Lower leg skin (tissue), 4 donors: ENCODE measurements at places on chromosomes 5 and 9.

DNA sequence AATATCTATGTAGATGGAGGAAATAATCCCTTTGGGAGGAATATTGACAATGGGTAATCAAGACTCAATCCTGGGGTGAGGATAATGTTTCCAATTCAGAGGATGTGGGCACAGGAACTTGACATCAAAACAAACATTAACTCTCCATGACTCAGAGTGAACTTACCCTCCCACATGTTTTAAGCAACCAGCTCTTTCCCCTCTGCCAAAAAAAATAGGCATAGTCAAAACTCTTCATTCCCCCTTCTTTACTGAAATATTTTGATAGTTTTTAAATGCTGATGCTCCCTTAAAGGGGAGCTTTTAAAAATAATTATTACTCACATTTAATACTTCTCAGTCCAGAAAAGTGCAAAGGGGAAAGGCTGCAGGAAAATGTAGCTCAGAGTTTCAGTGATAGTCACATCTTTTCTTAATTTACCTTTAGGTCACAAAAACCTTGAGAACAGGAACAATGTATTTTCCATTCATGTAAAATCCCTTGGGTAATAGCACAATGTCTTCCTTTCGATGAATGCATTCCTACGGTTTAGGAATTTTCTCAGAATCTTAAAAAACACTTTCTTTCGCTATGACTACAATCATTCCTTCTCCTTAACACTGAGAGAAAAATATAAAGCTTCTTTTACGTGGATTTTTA lies 298.4 kb upstream of the GRAMD2B start:
- no peak for DNase-seq

- DNase-seq: no peak
Measured at GRCh38 chr5:172407241-172407691, 47.1 kb downstream of the SH3PXD2B start.

GRCh38 chr5:136064510-136064909 lies 35.7 kb downstream of the TGFBI start:
- peak; percentile 70 for DNase-seq

DNA sequence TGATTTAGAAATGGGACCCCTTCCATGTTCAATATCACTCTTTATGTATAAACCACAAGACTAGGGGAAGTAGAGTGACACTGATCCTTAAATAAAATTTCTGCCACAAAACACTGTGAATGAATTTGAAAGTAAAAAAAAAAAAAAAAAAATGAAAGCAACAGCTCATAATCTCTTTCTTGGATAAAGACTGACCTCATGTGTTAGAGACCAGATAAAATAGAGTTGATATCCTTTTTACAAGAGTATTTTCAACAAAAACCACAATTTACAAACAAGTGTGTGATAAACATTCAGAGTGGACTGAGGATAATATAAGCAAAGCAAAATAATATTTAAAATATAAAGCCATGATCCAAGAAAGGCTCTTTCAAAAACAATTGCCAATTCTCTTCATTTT lies 180.2 kb downstream of the FBXL17 start:
- no peak for DNase-seq

DNA sequence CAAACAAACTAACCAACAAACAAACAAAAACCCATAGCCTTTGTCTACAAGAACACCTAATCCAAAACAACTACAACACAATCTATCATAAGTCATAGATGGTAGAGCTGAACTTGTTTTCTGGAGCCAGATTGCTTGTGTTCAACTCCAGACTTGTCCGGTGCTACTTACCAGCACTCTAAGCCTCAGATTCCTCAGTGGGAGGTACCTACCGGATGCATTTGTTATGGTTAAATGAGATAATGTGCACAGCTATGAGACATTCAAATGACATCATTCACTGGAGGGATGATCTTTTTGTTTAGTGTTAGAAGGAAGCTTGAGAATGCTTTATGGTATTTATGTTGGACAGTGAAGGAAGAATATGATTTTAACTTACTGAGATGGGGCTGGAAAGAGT lies 592.9 kb upstream of the C9orf72 start:
- no peak for DNase-seq

- DNase-seq: no peak
Measured at GRCh38 chr9:101270302-101270701, 114.5 kb downstream of the BAAT start.

DNA sequence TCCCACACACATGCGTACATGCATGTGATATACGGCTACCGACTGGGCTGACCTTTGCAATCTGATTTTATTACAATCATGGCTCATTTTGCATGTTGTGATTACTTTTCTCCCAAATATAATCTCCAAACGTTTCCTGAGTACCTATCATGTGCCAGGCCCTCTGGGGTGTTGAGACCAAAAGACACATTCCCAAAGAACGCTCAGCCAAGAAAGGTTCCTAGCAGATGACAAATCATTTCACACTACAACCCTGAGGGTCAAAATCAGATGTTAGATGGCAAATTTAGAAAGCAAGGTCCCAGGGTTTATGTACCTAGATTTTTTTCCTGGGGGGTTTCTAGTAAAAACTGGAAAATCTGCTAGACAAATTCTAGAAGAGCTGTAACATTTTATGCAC lies 32.4 kb upstream of the SLC25A51 start:
- no peak for DNase-seq

DNA sequence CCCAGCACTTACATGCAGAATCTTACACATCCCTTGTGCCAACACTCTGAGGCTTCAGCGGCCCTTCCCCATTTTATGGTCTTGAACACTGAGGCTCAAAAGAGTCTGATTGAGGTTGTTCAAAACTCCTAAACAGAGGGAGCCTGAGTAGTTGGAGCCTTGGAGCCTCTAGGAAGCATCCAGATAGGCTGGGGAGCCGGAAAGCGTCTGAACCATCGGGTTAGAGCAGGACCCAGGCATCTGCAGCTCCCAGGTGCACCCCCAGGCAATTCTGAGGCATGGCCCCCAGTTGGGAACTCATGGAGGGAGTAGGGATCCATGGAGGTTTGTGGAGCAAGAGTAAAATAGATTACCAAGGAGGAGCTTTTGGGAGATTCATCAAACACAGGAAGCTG lies 3.8 kb downstream of the OLFML2A start:
- DNase-seq: no peak

- no peak for DNase-seq
Measured at GRCh38 chr9:21171351-21171750, 4.9 kb upstream of the IFNA21 start.

GRCh38 chr5:115494570-115495289 lies 49.8 kb downstream of the FEM1C start:
- DNase-seq: no peak

DNA sequence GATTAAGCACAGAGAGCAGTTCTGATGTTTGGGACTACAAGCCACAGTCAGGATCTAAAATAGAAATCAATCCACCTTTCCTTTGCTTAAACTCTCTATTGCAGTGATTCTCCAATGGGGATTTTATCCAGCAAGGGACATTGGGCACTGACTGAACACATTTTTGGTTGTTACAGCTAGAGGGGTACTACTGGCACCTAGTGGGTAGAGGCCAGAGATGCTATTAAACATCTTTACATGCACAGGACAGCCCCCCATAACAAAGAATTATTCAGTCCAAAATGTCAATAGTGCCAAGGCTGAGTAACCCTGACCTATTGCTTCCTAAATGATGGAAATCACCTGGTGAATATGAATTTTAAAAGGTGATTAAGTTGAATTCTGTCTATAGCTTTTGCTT lies 12.0 kb downstream of the ZNF622 start:
- no peak for DNase-seq

DNA sequence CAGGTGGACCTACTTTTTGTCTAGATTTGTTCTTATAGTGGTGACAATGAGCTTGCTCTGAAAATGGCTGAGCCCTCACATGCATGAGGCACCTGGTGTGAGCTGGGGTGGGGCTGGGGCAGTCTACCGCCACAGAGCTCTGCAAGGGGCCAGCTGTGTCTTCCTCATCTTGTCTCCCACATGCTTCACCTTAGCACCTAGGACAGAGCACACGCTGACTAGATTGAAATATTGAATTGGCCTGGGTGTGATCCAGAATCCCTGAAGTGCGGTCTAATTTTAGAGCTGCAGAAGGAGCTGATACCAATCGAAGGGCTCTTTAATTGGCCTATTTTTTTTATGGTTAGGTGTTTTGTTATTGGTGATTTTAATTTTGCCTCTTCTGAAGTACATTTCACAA lies 126.1 kb upstream of the NFIB start:
- no peak for DNase-seq

DNA sequence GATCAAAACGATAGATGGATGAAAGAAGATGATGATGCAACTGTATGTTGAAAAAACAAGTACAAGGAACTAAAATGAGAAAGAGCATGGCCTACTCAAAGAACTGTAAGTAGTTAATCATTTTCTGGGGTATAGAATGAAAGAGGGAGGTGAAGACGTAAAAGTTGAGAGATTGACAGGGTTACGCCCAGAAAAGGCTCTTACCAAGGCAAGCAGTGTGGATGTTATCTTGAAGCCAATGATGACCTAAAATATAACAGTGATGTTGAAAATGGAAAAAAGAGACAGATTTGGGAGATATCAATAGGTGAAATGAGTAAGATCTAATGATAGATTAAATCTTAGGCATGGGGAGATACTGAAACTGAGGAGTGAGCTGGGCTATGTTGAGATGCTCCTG lies 80.4 kb upstream of the GNAQ start:
- no peak for DNase-seq

GRCh38 chr9:20294046-20294750 lies 328.1 kb downstream of the MLLT3 start:
- no peak for DNase-seq

DNA sequence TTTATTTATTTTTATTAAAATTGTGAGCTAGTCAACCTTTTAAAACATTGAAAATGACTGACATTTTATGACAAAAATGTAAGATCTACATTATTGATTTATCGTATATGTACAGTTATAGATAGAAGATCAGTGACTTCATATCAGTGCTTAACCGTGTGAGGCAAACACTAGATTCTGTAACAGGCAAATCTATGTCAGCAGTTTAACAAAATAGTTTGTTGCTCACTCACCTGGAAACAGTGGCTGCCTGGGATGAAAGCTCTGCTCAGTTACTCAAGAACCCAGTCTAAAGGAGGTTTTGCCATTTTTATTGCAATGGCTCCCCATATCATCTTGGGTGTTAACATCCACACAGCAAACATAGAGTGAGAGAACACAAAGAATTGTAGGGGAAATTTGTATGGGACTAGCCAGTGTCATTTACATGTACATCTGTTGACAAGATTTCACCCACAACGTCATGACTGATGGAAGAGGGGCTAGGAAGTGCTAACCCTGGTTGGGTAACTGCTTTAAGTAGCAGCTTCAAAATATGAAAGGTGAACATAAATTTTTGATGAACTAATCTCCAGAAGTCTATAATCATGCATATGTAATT lies 49.0 kb downstream of the SGCD start:
- no peak for DNase-seq

DNA sequence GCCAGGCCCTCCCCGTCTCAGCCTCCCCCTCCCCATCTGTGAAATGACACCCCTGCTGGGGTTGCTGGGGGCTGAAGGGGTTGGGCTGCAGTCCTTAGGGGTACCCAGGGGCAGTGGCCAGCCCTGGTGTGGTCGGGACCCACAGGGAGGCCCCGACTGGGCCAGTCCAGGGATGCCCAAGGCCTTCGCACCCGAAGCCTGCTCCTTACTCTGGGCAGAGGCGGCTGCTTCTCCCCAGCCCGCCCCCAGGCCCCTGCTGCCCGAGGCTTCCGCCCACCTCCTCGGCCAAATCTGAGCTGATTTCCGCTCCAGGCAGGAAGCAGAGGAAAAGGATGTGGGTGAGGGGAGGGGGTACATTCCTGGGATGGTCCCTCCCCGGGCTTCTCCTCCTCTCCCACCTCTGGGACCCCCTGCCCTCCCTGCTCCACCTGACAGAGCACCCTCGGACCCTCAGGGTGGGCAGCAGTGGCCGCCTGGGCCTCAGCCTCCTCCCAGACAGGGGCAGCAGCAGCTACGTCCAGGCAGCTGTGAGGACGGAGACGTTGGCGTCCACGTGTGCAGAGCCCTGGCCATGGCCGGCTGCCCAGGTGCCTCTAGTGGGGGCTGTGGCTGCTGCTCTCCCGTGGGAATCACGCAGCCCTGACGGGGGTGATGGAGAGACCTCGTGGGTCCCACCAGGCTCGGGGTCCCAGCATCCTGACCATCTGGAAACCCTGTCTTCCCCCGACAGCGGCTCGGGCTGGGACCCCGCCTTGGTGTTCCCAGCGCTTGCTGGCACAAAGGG lies 4.2 kb upstream of the NRARP start:
- DNase-seq: no peak

DNA sequence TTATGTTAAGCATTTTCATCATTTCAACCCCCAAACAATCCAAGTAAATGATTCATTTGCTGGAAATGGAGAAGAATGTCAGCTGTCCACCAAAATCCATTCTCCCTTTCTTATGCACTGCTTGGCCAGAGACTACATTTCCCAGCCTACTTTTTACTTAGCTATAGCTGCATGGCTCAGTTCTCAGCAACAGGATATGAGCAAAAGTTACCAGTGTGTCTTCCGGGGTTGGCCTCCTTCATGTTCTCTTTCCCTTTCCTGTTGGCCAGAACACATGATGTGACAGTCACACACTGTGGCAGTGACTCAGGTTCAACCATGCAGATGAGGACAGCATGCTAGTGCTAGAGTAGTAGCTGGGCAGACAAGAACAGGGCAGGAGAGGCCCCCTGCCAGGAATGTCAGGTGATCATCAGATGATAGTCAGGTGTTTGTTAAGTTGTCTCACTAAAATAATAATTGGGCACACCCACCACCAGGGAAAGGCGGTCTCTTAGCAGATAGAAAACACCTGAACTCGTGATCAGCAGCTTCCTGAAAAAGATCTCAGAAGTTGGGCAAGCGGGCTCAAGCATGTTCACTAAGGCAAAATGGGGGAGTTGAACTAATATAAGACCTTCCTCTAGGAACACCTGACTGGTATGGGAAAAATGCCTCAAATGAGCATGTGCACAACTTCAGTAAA lies 12.2 kb downstream of the GPR150 start:
- no peak for DNase-seq
